Right ventricle myocardium inferior (tissue), 1 donor: ENCODE measurements at places on chromosomes 2 and 18.

GRCh38 chr18:25350489-25351251 lies 1.3 kb downstream of the ZNF521 start:
- DNase-seq: peak; percentile 82

DNA sequence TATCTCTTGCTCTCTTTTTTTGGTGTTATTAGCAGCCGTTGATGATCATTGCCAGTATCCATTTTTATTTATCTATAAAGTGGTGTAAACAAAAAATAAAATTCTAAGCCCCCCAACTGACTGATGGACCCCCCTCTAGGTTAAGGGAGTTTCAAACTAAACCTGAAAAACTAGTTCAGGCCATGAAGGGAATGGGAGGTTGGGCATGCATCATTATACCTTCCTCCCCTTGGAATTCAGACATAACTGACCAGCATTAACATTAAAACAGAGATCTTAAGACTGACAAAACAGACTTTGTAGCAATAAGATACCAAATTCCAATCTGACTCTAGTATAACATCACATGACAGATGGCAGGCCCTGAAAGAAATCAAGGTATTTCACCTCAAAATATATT lies 20.2 kb downstream of the RALBP1 start:
- no peak for DNase-seq

- no peak for DNase-seq
These were observed 8.2 kb upstream of the CLIP4 start for GRCh38 chr2:29106980-29107388.

DNA sequence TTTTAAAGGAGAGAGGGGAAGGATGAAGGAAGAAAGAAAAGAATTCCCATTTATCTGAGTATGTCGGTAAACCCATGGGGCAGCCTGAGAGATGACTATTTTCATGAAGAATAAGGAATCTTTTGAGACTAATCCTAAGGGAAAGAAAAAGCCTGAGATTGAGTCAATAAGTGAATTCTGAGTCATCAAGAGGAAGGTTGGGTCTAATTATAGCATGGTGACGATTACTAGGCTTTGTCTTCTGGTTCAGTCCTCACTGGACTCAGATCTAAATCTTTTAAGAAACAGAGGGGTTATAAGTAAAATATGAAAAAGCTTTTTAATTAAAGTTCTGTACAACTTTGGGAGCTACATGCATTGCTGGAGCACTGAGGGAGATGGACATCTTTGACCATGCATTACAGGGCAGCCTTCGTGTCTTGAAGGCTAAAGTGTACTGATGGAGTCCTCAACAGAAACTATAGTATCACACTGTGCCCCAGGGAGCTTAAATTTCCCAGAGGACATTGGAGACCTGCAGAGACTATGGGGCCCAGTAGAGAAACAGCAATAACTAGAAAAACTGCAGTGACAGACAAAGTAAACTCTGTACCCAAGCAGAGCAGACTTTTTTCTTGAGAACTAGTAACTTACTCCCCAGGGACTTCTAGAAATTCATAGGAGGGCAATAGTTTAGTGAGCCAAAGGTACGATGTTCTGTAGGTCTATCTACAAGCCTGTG lies 260.9 kb downstream of the RAD51AP2 start:
- no peak for DNase-seq

DNA sequence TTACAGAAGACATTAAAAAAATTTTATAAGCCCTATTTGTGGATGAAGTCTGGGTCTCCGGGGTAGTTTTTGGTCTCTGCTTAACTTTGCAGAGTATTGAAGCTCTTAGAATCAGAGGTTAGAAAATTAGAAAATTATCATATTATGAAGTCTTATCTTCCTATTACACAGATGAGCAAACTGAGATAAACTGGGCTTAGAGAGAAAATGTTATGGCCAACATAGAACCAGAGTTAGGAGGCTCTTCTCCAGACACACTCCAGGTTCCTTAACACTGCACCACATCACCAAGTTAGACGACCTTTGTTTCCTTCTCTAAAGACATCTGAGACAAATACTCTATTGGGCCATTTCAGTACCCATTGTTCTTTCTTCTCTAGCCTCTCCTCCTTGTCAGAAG lies 36.7 kb upstream of the NEB start:
- no peak for DNase-seq

- DNase-seq: no peak
These were observed 88.5 kb upstream of the SH3BP4 start for GRCh38 chr2:234863043-234863934.

- no peak for DNase-seq
These were observed 593 bp upstream of the ACTR2 start for GRCh38 chr2:65227020-65227455.

GRCh38 chr18:44758861-44759631 lies 78.4 kb downstream of the SETBP1 start:
- no peak for DNase-seq

- no peak for DNase-seq
These were observed 96.8 kb downstream of the NCK2 start for GRCh38 chr2:105841551-105841950.

DNA sequence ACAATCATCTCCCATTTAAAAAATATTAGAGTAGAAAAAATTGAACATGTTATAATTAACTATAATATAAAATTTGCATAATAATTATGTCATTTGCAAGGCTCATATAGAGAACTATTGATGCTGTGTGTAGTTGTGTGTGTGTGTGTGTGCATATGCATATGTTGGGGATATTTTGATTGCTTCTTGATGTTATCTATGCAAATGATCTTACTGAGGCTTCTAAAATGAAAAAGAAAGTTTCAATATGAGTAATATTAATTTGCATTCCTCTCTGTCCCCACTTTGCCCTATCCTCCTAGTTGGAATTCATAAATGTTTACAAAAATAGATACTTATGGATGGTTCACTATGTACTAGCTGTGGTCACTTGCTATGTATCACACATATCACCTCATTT lies 523.3 kb downstream of the TRIB2 start:
- no peak for DNase-seq

GRCh38 chr2:239402666-239403065 lies 1.8 kb upstream of the HDAC4 start:
- no peak for DNase-seq

GRCh38 chr2:61898810-61899209 lies 6.7 kb upstream of the COMMD1 start:
- DNase-seq: no peak

DNA sequence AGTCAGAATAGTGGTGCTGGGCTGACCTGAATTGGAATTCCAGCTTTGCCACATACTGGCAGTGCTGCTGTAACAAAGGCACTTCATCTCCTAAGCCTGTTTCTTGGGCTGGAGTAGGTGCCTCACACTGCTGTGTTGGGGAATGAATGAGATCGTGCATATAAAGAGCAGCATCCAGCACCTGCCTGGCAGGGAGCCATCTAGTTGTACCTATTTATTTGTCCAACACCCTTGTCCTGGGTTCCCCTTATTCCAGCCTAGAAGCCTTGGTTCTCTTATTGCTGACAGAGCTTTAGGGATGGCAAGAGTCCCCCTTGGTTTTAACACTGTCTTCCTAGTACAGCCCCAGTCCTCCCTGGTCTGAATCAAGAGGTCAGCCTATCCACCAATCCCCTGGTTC lies 275.3 kb upstream of the RAB12 start:
- DNase-seq: no peak
